ENCODE measurements at places on chromosomes 6 and 20. TPM values are rescaled to one million over a fixed set of nuclear protein-coding genes. Genes with fewer than 3 reads are reported as not detected.

DNA sequence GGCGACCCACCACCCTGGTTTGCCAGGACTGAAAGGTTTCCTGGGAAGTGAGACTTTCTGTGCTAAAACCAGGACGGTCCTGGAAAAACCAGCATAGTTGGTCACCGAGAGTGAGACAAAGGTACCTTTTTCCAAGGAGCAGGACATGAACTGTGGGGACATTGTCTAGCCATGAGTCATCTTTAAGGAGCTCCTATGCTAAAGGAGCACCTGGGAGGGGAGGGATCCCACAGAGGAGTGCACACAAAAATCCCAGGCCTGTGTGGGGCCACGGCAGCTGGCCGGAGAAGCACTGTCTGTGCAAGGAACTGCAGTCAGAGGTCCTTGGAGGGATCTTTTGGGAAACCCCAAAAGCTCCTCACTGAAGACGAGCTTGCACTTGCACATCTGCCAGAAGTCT is 109.1 kb upstream of the PLEKHG1 start:
- peak; percentile 16 for DNase-seq

DNA sequence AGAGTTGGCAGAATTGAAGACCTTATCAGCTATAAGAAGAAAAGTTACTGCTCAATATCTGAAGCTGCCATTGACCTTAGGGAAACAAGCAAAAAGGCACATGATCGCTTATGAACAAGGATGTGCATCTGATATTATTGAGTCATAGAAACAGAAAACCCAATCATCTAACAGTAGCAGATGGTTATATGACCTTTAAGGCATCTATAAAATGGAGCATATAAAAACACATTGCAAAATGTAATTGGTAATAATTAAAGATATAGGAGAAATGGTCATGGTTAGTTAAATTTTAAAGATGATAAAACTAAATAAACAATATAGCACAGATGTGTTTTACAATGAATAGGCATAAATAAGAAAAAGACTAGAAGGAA is 260.1 kb upstream of the TAB2 start:
- DNase-seq, result no peak

- DNase-seq, result no peak
Observed at GRCh38 chr20:8953300-8953699, 115.6 kb upstream of the PLCB4 start.

The TRIM40 gene
- not detected for total RNA-seq

GRCh38 chr6:156988276-156989158 is 211.3 kb downstream of the ARID1B start:
- DNase-seq, result no peak

The PTCRA gene
- not detected for total RNA-seq

The PDYN gene
- not detected for total RNA-seq

DNA sequence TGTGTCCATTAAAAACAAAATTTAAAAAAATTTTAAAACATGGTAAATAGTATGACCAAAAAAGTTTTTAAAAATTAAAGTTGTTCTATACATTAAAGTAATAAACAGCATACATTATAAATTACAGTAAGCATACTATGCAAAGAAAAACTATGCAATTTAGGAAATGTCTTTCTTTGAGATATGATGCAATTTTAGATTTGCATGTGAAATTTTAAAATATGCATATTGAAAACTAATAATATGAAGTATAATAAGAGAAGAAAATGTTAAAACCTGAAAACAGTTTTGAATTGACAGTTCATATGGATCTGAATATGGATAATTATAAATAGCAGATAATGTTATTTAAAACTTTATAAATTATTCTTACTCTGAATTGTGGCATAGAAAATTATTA is 43.1 kb downstream of the ASCC3 start:
- DNase-seq, result no peak

The PRRT1 gene
- total RNA-seq, result not detected

The SALL4 gene
- total RNA-seq, result 2.9 TPM

DNA sequence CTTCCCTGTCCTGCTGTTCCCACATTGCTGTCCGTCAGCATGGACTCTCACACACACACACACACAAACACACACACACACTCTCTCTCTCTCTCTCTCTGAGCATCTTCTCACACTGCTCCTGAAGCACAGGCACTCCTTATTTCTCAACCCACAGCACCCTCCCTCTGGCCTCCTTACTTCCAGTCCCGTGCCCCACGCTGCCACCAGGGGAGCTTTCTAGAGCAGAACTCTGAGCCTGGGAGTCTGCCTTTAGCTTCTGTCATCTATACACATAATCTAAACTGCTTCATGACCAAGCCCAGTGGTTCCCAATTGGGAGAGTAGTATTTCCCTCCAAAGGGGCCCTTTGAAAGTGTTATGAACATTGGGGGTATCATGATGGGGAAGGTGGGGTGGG is 29.1 kb downstream of the HECA start:
- DNase-seq, result no peak

GRCh38 chr20:59242714-59243626 is 57.4 kb upstream of the EDN3 start:
- DNase-seq, result no peak

The PI16 gene
- total RNA-seq, result not detected

- DNase-seq, result no peak
Observed at GRCh38 chr6:150902142-150902776, 36.8 kb downstream of the MTHFD1L start.

The CST4 gene
- total RNA-seq, result 16.1 TPM

- no peak for DNase-seq
Observed at GRCh38 chr20:33569802-33570391, 80.0 kb downstream of the CBFA2T2 start.

- no peak for DNase-seq
Observed at GRCh38 chr20:15823718-15824117, 749.5 kb downstream of the KIF16B start.

The PRKN gene
- 1.0 TPM for total RNA-seq

The LPIN3 gene
- total RNA-seq, result 7.2 TPM

- DNase-seq, result no peak
Observed at GRCh38 chr20:1298166-1298565, 30.8 kb downstream of the SDCBP2 start.

GRCh38 chr6:113050979-113051378 is 703.8 kb downstream of the RFPL4B start:
- no peak for DNase-seq

DNA sequence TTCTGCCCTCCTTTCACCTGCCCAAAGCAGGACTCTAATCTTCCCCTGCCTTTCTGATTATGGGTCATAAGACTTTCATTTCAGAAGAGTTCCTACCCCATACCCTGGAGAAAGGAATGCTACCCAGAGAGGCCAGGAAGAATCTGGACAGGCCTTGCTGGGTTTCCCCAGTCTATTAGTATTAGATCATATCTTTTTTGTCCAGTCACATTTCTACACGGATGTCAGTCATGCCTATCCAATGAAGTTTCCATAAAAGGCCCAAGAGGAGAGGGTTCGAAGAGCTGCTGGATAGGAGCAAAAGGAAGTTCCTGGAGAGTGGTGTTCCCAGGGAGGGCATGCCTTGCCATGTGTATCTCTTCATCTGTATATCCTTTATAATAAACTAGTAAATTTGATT is 3.2 kb downstream of the POLH start:
- DNase-seq, result peak; percentile 81

GRCh38 chr6:157530126-157530525 is 149.1 kb downstream of the ZDHHC14 start:
- DNase-seq, result no peak

Data from Caki2 (cell line).